ENCODE measurements at places on chromosomes 13 and 19. TPM values are rescaled to one million over a fixed set of nuclear protein-coding genes. Genes with fewer than 3 reads are reported as not detected.

NTF4 gene
- total RNA-seq, result not detected

DNA sequence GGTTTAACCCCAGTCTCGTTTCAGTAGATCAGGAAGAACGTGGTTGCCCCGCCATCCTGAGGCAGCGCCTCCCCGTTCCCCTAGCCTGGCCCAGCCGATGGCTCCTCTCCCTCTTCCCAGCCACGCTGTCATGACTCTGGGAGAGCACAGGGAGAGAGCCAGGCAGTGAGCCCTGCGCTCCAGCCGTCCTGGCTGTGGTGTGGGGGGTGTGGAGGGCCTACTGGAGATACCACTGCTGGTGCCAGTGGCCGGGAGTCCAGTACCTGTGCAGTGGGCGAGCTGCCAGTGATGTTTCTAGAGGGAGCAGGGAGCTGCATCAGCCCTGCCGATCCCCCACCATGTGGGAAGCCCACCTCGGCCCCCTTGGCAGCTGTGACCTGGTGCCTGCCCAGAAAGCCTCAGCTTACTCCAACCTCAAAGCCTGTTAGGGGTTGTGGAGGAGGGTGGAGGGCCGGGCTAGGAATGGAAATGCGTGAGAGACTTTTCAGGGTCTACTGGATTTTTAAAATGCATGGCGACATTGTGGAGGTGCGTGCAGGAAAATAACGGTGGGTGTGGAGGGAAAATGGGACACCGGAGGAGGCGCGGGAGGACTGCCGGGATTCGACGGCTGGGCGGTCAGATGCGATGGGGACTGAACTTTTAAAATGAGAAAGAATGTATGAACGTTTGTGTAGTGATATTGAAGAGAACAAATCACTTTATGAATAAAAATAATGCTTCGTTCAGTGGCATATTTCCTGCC, 4.9 kb downstream of the TEX29 start:
- H3K4me3 ChIP-seq, result no peak overlapping the region
- DNase-seq, result no peak
- H3K4me1 ChIP-seq, result no peaks in the 10 kb centered on the region
- no peak overlapping the region for H3K27ac ChIP-seq

DNA sequence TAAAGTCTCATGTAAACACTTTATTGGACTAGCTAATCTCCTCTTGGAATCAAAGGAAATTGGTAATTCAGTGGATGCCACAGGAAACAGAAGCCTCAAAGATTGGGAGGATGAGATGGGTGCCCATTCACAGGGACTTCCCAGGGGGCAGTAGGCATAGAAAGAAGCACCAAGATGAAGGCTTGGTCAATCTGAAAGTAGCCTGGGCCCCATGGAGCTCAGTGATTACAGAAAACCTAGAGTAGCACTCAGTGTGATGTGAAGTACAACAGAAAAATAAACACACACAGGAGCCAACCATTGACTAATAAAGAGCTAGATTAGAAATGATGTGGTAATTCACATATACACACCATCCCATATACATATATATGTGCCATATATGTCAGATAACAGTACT, 560.6 kb downstream of the TBC1D4 start:
- H3K4me1 ChIP-seq, result no peaks in the 10 kb centered on the region
- DNase-seq, result no peak
- no peaks in the 10 kb centered on the region for H3K27me3 ChIP-seq
- no peaks in the 10 kb centered on the region for H3K36me3 ChIP-seq
- no peak overlapping the region for H3K4me3 ChIP-seq

DNA sequence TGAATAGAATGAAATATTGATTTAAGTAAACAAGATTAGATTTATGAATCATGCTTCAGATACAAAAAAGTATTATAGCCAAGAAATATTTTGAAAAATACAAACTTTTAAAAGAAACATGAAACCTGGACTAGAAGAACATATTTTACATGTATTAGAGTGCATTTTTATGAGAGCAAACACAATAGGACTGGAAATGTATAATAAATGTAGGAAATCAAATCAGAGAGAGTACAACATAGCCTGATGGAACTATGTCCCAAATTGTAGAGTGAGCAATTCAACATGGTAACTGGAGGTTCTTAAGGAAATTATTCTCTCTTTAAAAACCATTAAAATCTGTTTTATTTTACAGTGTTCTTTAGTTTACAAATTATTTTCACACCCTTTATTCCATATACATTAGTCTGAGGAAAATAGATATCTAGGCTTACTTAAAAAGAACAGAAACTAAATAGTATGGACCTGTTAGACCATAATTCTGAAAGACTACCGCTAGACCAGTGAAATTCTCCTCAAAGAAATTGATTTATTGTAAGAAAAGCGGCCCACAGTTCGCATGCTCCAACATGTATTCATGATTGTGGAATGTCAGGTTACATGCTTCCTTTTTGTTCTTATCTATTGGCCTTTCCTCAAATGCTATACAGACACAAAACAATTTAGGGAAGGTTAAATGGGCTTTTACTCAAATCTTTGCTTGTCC, 1526.5 kb upstream of the SLC10A2 start:
- H3K4me1 ChIP-seq, result no peaks in the 10 kb centered on the region
- DNase-seq, result no peak
- no peak overlapping the region for H3K27ac ChIP-seq
- peaks cover 2% of the 10 kb centered on the region for H3K27me3 ChIP-seq
